ENCODE measurements at places on chromosomes 13 and 19.

- no peak for DNase-seq
Observed at GRCh38 chr19:30848636-30849425, 476.6 kb downstream of the ZNF536 start.

- DNase-seq = no peak
Observed at GRCh38 chr13:94129490-94129894, 350.0 kb downstream of the DCT start.

DNA sequence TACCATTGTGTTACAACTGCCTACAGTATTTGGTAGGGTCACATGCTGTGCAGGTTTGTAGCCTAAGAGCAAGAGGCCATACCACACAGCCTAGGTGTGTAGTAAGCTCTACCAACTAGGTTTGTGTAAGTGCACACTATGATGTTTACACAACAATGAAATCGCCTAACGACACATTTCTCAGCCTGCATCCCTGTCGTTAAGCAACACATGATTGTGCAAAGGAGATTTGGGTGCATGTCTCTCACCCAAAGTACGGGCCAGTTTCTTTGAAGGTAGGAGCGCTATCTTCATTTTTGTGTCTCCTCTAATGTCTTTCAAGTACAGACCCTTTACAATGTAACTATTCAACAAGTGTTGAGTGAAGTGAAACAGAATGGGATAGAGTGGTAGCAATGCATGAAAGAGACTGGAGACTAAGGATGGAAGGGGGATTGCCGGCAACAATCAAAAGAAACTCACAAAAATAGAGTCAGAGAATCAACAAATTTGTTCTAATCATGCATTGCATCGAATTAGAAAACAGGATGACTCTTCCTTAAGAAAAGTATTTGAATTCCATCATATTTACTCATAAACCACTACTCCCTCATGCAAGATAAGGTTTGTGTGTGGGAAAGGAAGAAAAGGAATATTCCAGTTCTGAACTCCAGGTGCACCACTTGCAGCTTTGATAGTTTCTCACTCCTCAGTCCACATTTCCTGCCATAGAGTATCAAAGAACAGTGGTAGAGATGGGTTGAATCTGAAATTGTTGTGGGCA, 60.2 kb upstream of the TNFRSF19 start:
- DNase-seq = peak; percentile 76

DNA sequence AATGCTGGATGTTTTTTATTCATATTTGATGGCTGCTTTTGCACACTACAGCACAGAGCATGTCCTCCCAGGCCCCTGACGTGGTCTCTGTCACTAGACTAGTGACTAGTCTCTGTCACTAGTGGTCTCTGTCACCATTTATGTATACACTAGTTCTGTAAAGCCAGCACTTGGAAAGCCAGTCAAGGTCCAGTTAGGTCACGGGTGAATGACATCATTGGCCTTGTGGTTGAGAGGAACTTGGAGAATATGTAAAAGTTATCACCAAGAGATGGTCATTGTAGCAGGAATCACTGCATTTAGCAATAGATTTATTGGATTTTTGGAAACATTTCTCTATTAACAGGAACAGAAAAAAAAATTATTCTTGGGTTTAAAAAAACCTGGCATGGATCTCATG, 72.9 kb downstream of the SHISA2 start:
- DNase-seq = no peak

DNA sequence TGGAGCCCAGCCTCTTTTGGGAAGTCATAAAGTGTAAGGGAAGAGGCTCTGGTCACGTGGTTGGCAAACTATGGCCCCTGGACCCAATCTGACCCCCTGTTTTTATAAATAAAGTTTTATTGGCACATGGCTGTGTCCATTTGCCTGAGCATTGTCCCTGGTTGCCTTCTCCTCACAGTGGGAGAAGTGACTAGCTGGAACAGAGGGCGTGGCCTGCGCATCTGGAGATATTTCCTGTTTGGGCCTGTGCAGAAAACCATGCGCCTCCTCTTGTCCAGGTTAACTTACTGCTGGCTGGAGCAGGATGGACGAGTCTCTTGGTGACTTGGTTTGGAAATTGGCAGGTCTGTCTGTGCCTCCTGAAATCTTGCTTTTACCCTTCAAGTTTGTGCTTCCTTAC, 48.3 kb downstream of the KDM4B start:
- no peak for DNase-seq

DNA sequence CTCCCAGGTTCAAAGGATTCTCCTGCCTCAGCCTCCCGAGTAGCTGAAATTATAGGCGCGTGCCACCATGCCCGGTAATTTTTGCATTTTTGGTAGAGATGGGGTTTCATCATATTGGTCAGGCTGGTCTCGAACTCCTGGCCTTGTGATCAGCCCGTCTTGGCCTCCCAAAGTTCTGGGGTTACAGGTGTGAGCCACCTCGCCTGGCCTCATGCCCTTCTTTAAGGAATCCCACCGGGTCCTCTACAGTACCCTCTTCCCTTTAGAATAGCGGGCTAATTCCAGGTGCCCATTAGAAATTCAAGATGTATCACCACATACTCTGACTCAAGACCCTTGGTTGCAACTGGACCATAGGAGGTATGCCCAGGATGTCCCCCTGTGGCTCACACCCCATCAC, 74.2 kb upstream of the ZNF536 start:
- DNase-seq = no peak

- DNase-seq = no peak
Observed at GRCh38 chr13:58953638-58954037, 1210.1 kb downstream of the DIAPH3 start.

DNA sequence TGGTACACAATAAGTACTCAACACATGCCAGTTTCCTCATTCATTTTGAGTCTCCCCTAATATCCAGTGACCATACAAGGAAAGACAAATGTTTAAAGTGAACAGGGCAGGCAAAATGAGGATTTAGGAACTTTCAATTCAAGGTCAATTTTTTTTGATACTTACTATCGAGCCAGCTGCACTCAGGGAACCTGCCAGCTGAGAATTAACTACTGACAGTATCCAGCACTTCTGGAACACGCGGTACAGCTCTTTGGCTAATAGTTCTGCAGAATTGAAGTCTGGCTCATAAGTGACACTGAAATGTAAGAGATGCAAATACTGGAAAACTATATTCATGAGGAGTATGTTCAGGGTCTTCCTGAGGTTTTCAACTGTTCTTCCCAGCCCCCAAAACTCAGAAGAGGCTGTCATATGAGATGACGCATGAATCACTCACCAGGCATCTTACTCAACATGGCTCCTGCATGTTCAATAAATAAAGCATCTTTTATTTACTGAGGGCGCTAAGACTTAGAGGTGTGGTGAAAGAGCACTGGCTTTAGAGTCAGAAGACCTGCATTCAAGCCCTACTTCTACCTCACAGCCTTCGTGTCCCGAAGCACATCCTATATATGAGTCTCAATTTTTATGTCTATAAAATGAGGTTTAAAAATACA, 25.6 kb downstream of the RUBCNL start:
- DNase-seq = no peak

GRCh38 chr19:13428352-13428751, 77.9 kb downstream of the CACNA1A start:
- peak; percentile 5 for DNase-seq

GRCh38 chr13:30440910-30441703, 18.8 kb downstream of the UBE2L5 start:
- no peak for DNase-seq

DNA sequence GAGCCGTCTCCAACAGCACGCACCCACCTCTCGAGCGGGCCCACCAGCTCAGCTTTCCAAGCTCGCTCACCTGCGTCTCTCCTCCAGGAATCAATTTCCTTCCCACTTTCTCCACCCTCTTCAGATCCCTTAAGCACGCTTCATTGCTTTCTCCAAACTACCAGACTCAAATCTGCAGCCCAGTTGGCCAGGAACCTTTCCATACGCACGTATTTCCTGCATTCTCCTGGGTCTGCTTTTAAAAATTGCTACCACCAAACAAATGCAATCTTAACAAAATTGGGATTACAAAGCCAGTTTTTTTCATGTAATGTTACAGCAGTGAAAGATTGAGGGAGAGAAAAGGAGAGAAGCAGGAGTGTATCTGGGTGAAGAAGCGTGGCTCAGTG, 1.5 kb downstream of the ENOX1 start:
- no peak for DNase-seq

GRCh38 chr19:44927746-44928145, 13.3 kb downstream of the APOC1 start:
- peak; percentile 58 for DNase-seq

DNA sequence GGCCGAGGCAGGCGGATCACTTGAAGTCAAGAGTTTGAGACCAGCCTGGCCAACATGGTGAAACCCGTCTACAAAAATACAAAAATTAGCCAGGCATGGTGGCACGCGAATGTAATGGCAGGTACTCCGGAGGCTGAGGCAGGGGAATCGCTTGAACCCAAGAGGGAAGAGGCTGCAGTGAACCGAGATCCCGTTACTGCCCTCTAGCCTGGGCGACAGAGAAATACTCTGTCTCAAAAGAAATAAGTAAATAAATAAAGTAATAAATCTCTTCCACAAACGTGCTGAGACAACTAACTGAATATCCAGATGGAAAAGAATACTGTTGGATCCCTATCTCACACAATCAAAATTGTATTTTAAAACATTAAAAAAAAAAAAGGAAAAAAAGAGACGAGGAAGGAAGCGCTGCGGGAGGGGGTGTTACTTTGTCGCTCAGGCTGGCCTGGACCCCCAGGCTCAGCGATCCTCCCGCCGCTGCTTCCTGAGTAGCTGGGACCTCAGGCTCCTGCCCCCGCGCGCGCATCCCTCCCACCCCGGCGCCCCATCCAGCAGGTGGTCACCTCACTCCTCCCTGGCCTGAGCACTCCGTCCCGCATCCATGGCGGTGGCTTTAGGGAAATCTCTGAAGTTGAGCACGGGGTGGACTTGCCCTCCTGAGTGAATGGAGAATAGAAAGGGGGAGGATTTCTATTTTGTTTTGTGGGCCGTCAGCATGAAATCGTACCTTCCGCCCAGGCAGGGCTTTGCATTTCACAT, 628 bp upstream of the ZNF813 start:
- no peak for DNase-seq

- DNase-seq = no peak
Observed at GRCh38 chr13:104817271-104817670, 1718.2 kb downstream of the EFNB2 start.

- no peak for DNase-seq
Observed at GRCh38 chr13:111534751-111535522, 214.5 kb downstream of the TEX29 start.

GRCh38 chr19:42422092-42422900, 4.9 kb downstream of the LIPE start:
- no peak for DNase-seq

DNA sequence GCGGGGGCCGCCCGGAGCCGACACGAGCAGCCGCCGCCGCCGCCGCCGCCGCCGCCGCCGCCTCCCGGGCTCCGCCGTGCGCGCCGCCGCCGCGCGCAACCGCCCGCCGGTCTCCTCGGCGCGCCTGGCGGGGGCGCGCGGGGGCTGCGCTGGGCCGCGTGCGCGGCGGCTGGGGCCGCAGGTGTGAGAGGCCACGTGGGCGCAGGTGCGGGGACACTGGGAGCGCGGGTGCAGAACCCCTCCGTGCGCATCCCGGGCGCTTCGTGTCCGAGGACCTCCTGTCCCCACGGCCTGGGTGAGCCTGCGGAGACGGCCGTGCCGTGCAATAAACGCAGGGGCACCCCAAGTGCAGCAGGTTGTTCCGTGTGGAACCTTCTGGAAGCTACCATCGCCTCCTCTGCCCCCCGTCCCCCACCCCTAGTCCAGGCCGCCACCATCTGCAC, at the start of gene LINGO3:
TSS of gene LINGO3 (minus strand) at position 41 of the 443 bp plus-strand sequence. CDS start 16,378 bp downstream, outside the sequence.
- DNase-seq = no peak

DNA sequence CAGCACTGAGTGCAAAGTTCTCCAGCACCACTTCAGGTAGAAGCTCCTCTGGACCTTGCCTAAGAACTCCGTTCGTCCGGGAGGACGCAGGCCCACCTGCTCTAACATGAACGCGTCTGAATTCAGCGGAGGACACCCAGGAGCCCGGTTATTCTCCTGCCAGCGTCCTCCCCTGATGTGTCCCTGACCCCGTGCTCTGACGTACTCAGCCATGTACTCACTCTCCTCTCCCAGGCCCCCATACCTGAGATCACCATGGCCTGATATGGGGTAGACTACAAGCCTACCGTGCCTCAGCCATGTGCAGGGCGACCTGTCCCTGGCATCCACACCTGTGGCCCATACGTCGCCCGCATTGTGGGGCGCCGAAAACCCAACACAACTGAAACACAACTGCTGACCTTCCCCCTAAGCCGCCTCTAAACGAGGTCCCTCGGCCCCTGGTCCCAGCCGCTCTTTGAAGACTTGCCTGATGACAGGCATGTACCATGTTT, 744 bp upstream of the ZNF584 start:
- DNase-seq = no peak

DNA sequence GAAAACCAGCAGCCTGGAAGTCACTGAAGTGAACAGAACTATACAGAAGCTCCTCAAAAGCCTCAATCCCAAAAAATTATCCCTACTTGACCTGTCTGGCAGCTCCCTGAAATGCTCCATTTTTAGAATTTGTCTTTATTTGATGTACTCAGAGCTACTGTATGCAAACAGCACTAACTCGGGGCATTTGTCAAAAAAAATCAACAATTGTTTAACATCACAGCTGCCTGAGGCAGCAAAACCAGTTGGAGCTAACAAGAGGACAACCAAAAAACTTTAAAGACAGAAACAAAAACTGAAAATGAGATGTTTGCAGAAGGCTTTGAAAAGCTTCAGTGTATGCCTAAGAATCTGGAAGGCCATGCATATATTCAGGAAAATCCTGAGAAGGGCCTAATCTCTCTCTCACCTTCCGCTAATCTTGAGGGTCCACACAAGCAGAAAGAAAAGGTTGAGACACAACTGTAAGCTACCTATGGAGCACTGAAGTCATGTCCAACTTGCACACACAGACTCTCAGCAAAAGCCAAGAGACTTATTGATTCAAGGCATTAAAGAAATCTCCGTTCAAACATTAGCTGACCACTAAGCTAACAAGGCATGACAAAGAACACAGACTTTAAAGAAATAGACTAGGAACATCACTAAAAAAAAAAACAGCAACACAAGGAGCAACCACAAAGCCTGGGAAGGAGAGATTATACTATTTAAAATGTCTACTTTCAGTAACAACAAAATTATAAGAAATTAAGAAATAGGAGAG, 16.1 kb downstream of the VWA8 start:
- DNase-seq = no peak

DNA sequence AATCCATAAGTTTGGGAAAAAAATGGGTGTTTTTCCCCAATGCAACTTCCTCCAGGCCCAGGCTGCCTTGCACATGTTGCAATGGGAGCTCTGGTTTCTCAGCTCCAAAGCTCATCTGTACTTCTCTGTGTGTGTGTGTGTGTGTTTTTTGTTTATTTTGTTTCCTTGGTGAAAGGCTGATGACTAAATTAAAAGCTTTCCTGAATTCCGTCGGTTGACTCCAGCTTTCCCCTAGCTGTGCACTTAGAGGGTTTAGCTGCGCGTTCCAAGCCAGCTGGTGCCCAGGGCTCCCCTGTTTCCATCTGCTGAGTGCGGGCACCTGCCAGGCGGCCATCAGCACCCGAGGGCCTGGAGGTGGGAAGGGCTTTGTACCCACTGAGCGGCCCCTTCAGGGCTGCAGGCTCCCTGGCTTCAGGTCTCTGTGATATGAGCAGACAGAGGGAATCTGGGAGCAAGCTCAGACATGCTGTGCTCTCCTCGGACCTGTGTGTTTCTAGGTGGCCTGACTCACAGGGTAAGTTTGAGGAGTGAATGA, 129.1 kb upstream of the SOX1 start:
- no peak for DNase-seq

- DNase-seq = no peak
Observed at GRCh38 chr19:18520848-18521691, 800 bp downstream of the ELL start.

- no peak for DNase-seq
Observed at GRCh38 chr19:46475986-46476385, 4.6 kb upstream of the PNMA8A start.

- peak; percentile 62 for DNase-seq
Observed at GRCh38 chr13:77544355-77544754, 8.8 kb downstream of the SCEL start.
